ENCODE measurements at places on chromosomes 5 and 9.

DNA sequence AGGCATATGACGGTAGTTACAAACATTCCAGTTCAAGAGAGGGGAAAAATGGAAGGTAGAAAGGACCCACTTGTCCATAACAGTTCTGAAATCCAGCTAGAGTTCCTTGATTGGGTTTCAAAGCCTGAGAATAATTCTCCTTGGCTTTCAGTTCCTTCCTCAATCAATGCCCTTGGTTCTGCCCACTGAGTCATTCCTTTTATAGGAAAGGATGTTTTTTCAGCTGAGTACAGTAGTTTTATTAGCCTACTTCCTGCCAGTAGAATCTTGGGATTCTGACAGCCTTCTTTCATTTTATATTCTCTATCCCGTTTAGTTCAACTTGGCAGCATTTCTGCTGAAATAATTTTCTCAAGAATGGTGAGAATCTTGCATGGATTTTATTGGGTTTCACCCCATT lies 386.9 kb upstream of the SMC2 start:
- H3K4me3 ChIP-seq, result no peak overlapping the region
- H3K27me3 ChIP-seq, result no peaks in the 10 kb centered on the region
- H3K27ac ChIP-seq, result no peak overlapping the region

GRCh38 chr5:171736976-171737891 lies 48.4 kb upstream of the SMIM23 start:
- DNase-seq, result peak; percentile 71
- H3K4me1 ChIP-seq, result peaks cover 26% of the 10 kb centered on the region
- H3K36me3 ChIP-seq, result no peaks in the 10 kb centered on the region

DNA sequence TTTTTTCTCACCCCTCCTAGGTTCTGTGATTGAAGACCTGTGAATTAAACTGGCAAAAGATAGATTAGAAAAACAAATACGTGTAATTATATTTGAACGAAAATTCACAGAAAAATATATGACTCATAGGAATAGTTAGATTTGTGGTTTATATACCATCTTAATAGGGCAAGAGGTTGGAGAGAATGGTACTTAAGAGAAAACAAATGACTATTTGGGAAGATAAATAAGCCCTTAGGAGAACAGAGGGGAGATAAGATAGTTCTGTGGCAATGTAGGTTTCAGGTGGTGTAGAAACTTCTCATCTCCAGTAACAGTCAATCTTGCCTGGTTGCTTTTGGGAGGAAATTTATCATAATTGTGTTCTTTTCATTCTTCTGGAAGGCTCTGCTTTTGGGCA lies 122.0 kb downstream of the PRDM9 start:
- H3K4me1 ChIP-seq, result no peaks in the 10 kb centered on the region
- DNase-seq, result no peak
- no peaks in the 10 kb centered on the region for H3K36me3 ChIP-seq
- no peak overlapping the region for H3K4me3 ChIP-seq

DNA sequence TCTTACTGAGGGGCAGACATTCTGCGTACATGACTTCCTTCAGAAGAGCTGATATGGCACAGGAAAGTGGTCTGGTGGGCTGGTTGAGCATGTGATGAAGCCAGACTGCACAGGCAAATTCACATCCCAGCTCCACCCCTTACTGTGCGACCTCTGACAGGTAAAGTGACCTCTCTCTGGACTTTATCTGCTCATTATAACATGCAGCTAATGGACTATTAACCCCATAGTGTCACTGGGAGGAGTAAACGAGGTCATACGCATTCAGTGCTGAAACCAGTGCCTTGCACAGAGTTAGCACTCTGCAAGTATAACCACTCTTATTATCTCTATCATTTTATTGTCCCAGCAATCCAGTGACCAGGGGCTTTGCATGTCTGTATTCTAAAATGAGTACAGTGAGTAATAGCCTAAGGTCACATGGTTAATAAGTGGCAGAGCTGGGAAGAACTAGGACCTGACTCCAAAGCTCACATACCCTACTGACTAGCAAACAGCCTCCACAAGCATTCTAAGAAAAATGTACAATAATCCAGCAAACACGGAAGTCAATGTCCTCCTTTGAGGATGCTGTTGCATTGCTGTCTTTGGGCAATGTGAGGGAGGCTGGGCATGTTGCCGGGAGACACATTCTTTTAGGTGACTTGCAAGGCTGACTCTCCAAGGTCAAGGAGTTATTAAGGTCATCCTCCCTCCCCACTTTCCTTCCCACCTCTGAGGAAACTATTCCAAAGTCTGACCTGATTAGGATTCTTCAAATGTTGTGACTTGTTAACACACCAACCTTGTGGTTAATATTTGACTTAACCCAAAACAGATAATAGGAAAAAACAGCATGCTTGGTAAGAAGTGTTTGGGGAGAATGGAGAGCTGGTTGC lies 19.0 kb downstream of the GLRX start:
- no peak overlapping the region for H3K4me3 ChIP-seq
- DNase-seq, result no peak
- peak overlapping the region; percentile 82 for H3K27ac ChIP-seq

GRCh38 chr5:64707191-64707590 lies 16.9 kb downstream of the SHISAL2B start:
- H3K4me1 ChIP-seq, result no peaks in the 10 kb centered on the region
- no peak overlapping the region for H3K4me3 ChIP-seq
- no peaks in the 10 kb centered on the region for H3K36me3 ChIP-seq
- no peak overlapping the region for H3K27ac ChIP-seq
- peaks cover 14% of the 10 kb centered on the region for H3K27me3 ChIP-seq
- no peak for DNase-seq

DNA sequence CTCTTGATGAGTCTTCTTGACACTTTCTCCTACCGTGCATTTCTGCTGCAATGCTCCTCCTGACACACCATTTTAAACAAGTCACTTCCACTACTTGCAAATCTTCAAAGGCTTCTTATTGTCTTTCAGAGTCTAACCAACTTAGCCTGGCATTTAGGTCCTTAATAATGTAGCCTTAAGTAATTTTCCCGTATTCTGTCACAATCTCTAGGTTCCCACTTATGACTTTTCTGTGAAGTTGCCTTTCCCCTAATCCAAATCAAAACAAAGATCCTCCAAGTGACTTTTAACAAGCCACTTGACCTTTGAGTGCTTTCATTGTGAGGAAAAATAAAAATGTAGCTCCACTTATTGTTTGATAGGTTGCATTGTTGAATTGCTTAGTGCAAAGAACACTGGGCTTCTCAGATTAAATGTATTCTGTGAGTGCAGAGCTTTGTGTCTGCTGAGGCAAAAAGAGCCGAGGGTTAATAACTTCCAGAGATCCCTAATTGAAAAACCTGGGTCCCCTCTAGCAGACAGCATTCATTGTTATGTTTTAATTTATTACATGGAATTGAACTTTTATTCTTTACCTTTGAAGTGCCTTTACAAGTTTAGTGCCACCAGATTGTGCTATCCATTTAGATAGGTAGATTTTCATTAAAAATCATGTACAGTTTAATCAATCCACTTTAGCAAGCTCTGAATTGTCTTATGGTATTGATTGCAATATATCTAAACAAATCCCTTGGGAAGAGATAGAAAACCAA lies 341.7 kb upstream of the TYRP1 start:
- no peaks in the 10 kb centered on the region for H3K27me3 ChIP-seq
- no peak overlapping the region for H3K27ac ChIP-seq
- no peak for DNase-seq
- no peaks in the 10 kb centered on the region for H3K36me3 ChIP-seq
- no peak overlapping the region for H3K4me3 ChIP-seq
- no peaks in the 10 kb centered on the region for H3K4me1 ChIP-seq

DNA sequence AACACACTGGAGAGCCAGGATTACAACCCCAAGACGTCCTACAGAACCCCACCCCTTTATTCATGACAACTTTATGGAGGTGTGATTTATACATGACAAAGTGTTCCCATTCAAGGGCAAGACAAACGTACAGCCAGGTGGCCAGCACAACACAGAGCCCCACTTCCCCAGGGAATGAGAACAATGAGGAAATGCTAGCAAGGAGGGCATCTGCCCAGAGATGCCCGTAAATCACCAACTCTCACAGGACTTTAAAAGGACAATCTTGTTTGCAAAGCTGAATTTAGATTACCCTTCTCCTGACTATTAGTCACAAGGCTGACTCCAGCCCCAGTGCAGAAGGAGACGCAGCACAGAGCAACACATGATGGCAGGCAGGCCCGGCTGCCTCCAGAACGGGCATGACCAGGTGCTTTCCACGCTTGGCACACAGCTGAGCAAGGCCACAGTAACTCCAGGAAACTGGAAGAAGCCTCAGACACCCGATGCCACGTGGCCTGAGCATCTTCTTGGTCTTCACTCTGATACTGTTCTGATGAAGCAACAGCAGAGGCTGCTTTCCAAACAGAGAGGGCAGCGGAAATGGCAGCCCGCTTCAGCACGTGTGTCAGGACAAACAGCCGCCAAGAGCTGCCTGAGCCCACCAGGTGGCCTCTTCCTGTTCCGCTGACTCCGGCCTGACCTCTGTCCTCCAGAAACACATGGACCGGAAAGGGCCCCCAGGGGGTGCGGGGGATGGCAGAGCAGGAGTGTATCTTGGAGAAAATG lies 51.4 kb downstream of the ROR2 start:
- DNase-seq, result no peak
- no peak overlapping the region for H3K27ac ChIP-seq
- H3K4me1 ChIP-seq, result peaks cover 38% of the 10 kb centered on the region
- H3K4me3 ChIP-seq, result no peak overlapping the region
- H3K27me3 ChIP-seq, result peaks cover 33% of the 10 kb centered on the region
- H3K36me3 ChIP-seq, result no peaks in the 10 kb centered on the region
